ENCODE measurements at places on chromosomes 7 and 10.

- peak; percentile 83 for DNase-seq
Observed at GRCh38 chr7:2641406-2642393, 9.9 kb downstream of the TTYH3 start.

GRCh38 chr10:49767752-49768151, 5.6 kb upstream of the OGDHL start:
- no peak for DNase-seq

DNA sequence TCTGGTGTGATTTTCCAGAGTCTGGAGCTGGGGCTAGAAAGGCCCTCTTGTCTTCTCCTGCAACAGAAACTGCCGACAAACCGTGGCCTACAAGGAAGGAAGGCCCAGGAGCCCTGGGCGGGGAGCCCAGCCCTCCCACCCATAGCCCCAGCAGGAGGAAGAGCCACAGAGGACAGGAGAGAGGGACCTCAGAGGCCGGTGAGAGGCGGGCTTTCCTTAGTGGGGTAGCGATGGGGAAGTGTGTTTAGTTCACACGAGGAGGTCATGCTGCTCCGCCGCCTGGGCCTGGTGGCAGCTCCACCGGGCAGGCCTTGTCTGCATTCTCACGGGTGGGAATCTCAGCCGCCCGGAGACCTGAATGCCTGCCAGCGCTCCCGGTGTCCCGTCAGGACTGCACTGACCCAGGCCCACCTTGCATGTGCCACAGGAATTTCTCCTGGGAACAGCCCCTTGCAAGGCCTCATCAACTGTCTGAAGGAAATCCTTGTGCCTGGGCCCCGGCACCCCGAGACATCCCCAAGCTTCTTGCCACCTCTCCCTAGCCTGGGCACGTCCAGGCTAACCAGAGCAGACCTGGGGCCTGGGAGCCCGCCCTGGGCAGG, 50.9 kb downstream of the ZNF467 start:
- DNase-seq = no peak

GRCh38 chr7:36535866-36536664, 146.4 kb downstream of the ANLN start:
- no peak for DNase-seq

DNA sequence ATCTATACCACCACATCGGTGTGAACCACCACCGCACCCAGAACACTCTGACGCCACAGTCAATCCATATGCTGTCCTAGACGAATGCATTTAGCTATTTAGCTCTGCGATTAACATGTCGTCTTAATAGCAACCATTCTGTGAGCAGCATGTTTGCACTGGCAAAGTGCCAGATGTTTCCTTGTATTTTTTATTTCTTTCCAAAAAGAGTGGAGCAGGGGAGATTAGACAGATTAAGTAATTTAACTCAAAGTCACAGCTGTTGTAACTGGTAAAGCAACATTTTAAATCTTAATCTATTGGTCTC, 57.0 kb upstream of the ARL4A start:
- no peak for DNase-seq

GRCh38 chr7:71772779-71773178, 639.4 kb downstream of the CALN1 start:
- DNase-seq = no peak

- no peak for DNase-seq
Observed at GRCh38 chr10:52779541-52780390, 7.2 kb upstream of the MBL2 start.

DNA sequence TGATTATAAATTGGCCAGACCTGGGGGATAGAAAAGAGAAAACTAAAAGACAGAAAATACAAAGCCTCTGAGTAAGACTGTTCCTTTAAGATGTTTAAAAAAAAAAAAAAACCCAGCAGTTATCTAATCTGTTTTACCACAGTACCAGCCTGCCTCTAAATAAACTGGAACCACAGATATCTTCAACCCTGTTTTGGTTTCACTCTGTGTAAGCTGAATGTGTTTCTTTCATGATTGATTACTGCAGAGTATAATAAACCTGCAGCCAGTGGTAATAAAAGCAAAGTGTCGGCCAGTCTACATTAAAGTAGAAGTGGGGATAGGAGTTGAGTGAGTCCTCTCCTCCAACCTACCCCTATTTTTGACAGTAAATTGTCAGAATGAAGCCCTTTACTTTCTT, 40.6 kb downstream of the MGAM2 start:
- no peak for DNase-seq

DNA sequence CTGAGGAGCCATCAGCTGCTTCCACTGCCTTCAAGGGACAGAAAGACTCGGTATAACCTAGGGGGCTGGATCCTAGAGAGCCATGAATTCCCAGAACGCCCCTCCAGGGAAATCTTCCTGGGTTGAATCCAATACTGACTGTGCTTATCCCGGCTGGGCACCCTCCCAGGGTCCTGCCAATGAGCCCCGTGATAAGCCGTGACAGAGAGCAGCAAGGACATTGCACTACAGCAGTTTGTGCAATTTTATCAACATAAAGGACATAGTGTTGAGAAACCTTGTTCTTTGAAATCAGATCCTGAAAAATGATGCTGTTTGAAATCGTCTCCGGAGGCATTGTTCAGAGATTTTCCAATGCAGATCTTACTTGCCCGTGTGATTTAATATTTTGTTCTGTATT, 18.8 kb downstream of the AKR1B1 start:
- no peak for DNase-seq

GRCh38 chr7:3922175-3922635, 621.2 kb downstream of the SDK1 start:
- no peak for DNase-seq

- no peak for DNase-seq
Observed at GRCh38 chr7:112091768-112092167, 114.4 kb downstream of the DOCK4 start.

DNA sequence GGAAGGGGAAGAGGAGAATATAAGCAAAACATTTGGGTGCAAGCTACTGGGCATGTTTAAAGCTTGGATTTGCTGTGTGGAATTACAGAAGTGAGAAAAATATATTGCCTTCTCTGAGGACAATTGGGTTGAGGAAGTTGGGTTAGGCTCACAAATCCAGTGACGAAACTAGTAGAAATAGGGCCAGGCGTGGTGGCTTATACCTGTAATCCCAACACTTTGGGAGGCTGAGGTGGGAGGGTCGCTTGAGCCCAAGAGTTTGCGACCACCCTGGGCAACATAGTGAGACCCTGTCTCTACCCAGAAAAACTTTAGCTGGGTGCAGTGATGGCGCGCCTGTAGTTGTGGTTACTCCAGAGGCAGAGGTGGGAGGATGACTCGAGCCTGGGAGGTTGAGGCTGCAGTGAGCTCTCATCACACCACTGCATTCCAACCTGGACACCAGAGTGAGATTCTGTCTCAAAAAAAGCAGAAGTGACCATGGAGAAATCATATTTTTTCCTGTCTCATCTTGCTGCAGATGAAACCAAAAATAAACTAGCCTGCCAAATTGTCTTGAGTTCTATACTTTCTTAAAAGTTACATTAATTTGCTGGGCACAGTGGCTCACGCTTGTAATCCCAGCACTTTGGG, 22.4 kb downstream of the NRBF2 start:
- no peak for DNase-seq

DNA sequence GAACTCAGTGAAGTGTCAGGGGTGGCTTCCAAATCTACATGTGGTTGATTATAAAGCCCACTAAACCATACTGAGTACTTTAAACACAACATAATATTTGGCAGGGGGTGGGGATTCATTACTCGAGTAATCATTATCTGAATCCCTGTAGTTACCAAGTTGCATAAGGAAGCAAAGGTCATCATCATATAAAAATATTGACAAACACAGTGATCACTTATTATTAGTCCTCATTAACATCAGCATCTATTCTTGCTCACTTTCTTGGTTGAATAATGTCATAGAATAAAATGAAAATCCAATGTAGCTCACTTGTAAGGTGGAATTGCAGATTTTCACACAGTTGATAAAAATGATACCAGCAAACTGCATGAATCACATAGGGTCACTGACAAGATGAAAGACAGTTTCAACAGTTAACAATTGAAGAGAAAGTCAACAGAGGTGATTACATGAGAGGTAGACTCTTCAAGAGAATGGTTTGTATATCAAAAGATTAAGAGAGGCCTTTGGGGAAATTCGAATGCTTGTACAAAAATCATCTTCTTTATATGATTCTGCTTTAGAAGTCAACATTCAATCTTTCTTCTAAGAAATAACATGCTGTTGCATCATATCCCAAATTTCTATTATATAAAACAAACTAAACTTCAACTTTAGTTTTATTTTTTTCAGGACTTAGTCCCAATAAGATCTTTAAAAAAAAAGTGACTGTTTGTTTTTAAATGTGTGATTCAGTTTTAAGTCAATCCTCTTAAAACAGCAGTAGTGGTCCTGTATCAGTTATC, 185.5 kb upstream of the KLF14 start:
- DNase-seq = no peak

GRCh38 chr10:19576576-19576975, 239.7 kb upstream of the PLXDC2 start:
- no peak for DNase-seq

- DNase-seq = no peak
Observed at GRCh38 chr7:156836443-156836842, 56.5 kb downstream of the LMBR1 start.

DNA sequence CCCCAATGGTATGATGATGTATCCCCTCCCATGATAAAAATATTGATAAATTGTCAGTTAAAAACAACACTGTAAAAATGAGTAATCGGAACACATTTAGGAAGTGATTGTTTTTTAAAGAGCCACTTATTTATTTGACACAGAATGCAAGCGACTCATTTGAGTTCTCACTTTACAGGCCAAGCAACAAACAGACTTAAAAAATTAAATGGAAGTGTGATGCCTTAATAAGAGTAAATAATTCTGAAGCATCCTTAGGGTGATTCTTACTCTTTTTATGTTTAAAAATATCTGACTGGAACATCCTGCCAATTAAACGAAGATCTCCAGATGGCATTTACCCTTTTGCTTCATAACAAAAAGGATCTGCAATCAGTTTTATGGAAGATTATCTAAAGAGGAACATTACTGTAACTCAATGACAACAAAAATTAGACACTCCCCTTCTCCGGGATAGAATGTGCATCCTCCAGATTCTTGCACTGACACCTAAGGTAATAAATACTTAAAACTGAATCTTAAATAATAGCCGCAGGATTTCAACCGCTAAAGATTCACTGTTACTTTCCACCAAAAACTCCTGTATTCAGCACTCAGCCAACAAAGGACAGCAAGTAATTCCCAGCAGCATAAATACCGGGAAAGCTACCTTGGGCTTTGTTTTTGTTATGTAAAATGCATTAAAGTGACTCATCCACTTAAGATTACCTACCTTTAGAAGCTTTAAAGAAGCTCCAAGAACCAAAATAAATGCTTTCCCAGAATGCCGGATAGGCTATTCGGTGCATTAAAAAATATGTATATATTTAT, 1.7 kb downstream of the CACNA2D1 start:
- DNase-seq = no peak

GRCh38 chr10:125114761-125115391, 45.5 kb downstream of the CTBP2 start:
- DNase-seq = no peak

DNA sequence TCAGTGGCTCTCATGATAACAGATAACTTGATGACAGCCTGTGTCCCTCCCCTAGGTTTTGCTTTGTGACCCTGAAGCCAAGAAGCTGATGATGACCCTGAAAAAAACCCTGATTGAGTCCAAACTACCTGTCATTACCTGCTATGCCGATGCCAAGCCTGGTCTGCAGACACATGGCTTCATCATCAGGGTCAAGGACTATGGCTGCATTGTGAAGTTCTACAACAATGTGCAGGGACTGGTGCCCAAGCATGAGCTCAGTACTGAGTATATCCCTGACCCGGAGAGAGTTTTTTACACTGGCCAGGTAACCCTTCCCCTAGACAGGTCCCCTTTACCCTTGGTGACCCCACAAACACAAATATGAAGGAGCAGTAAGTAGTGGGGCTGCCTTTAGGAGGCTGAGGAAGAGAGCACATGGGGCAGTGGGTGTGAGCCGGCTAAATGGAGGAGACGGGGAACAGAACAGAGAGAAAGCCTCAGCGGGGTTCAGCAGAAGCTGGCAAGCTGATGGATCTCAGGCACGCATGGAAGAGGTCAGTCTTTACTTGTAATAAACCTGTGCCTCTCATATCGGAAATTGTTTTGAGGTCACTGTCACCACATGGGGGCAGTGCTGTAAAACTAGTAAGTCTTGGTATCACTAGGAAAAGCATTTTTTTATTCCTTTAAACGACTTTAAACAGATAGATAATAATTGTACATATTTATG, 20.2 kb downstream of the PDCD11 start:
- peak; percentile 39 for DNase-seq

GRCh38 chr10:101614663-101615524, 26.8 kb downstream of the DPCD start:
- DNase-seq = no peak

DNA sequence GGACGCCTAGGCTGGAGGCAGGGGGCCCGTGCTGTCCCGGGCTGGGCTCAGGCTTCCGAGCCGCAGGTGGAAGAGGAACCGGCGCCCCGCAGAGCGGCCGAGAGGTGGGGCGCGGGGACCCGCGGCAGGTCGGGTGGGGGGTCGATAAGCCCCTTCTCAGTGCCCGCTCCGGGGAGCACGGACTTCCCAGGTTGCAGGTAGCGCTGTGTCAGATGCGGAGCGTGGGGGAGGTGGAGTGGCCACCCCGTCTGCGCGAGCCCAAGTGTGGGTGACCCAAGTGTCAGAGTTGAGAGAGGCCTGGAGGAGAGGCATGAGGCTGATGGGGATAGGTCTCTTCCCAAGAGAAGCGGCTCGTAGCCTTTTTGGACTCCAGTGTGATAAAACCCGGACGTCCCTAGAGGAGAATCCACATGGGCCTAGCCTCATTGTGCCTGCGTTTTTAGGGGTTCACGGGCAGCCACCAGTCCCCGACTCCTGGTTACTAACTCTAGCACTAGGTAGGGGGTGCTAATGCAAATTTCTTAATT, 580 bp downstream of the EEPD1 start:
- no peak for DNase-seq

DNA sequence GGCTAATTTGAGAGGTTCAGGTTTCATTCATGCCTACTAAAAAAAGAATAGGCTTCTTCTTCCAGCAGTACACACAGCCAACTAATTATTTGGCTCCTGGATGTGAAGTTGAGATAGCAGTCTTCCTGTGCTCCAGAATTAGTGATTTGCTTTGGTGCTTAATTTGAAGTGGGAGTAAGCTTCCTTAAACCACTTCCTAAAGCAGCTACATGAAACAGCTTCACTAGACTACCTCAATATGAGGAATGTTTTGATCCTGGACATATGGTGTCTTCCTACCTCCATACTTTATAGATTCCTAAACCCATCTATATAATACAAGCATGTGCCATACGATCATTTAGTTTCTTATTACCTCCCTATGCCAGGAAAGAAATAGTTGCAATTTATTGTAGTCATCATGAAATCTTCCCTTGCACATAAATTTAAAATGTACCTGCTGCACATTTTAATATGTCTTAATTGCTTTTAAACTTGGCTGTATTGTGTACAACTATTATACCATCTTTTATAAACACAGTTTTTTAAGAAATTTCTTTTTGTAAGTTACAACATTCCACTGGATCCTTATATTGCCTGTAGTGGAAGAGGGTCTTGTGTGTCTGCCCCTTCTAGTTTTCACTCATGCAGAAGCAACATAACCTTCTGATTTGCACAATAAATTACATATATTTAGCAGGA, 8.6 kb downstream of the VIM start:
- no peak for DNase-seq

- no peak for DNase-seq
Observed at GRCh38 chr7:127847641-127848040, 183.6 kb downstream of the LRRC4 start.

- no peak for DNase-seq
Observed at GRCh38 chr10:77004917-77005564, 632.6 kb downstream of the KCNMA1 start.

All from amniotic stem cell (primary cell).